ENCODE measurements at places on chromosomes 16 and 17. TPM values are rescaled to one million over a fixed set of nuclear protein-coding genes. Genes with fewer than 3 reads are reported as not detected.

Gene CDRT15
- not detected for total RNA-seq

DNA sequence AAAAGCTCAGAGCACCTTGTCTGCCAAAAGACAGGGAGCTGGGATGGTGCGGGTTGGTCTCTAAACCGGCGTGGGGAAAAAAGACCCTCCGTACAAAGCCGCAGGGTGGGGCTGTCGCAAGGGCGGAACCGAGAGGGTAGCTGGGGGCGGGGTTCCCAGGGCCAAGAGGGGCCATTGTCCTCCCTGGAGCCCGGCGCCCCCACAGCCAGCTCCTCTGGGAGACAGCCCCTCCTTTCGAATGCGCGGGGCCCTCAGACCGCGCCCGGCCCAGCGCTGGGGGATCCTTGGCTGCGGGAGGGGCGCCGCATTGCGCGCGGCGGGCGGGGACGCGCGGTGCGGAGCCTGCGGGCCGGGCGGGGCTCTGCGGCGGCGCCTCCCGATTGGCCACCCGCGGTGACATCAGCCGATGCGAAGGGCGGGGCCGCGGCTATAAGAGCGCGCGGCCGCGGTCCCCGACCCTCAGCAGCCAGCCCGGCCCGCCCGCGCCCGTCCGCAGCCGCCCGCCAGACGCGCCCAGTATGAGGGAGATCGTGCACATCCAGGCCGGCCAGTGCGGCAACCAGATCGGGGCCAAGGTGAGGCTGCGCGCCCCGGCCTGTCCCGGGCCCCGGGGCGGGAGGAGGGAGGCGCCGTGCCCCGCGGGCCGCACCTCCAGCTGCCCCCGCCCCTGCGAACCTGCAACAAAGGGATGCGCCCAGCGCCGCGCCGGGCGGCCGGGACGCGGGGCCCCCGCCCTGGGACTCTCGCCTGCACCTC lies at the start of gene TUBB3:
TSS of gene TUBB3 (plus strand) at position 459 of the 756 bp plus-strand sequence. CDS start at position 519, 60 bp downstream.
- peak; percentile 84 for DNase-seq

Gene CD300LB
- not detected for total RNA-seq

Gene IRX6
- total RNA-seq = not detected

- no peak for DNase-seq
These were observed 34.8 kb downstream of the CBFA2T3 start for GRCh38 chr16:88941913-88942909.
